Epithelial cell of prostate (primary cell): ENCODE measurements at places on chromosomes 1 and 21.

- DNase-seq: no peak
Measured at GRCh38 chr1:177983077-177983476, 13.2 kb upstream of the SEC16B start.

DNA sequence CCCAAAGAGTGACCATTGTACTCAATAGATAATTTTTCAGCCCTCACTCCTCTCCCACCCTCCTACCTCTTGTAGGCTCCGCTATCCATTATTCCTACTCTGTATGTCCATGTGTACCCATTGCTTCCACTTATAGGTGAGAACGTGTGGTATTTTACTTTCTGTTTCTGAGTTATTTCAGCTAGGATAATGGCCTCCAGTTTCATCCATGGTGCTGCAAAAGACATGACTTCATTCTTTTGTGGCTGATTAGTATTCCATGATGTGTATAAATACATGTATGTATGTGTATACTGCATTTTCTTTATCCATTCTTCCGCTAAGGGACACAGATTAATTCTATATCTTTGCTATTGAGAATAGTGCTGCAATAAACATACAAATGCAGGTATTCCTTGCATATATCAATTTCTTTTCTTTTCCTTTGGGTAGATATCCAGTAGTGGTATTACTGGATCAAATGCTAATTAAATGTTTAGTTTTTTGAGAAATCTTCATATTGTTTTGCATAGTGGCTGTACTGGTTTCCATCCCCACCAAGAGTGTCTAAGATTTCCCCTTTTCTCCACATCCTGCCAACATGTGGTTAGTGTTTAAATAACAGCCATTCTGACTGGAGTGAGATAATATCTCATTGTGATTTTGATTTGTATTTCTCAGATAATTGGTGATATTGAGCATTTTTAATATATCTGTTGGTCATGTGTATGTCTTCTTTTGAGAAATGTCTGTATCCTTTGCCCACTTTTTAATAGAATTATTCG, 4.9 kb downstream of the LY9 start:
- no peak for DNase-seq

DNA sequence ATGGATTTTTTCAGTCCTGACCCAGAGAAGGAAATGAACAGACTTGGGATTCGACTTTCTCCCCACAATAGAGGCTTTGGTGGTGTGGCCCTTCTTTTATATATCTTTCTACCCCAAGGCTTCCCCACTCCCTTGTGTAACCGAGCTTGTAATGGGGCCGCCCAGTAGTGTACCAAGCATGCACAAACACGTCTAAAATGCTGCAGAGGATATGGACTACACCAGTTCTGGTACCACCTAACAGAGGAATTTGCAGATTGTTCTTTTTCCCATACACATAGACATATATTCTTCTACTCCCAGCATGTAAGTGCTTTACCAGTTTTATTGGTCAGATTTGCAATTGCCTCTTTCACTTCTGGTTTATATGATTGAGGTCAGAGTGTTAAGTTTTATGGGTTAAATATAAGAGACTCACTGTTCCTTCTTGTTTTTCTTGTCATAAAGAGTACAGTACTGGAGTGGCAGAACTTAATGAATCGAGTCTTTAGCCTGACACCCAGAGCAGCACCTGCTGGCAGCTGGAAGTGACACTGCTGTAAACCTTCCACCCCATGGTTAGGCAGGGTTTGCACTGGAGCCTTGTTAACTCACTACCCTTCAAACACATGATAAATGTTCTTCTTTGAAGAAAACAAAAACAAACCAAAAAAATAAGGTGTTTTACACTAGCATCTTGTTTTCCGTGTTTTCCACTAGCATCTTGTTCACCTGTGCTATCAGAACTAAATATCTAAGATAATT, 198.6 kb downstream of the PTPRC start:
- DNase-seq: no peak

DNA sequence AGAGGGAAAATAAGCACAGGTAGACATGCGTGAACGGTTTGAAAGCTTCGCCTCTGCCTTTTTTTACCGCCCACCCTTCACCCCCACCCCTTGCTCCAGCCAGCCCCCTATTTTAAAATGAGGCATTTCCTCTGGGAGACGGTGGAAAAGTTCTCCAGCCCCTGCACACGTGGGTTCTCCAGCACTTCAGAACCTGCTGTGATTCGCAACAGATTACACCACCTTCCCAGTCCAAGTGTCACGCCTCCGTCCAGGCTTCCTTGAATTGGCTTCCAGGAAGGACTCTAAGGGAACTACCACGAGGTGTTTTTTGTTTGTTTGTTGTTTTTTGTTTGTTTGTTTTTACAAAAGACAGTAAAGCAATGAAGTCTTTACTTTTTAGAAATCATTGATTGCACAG, 2.6 kb downstream of the LRRC7 start:
- DNase-seq: no peak

DNA sequence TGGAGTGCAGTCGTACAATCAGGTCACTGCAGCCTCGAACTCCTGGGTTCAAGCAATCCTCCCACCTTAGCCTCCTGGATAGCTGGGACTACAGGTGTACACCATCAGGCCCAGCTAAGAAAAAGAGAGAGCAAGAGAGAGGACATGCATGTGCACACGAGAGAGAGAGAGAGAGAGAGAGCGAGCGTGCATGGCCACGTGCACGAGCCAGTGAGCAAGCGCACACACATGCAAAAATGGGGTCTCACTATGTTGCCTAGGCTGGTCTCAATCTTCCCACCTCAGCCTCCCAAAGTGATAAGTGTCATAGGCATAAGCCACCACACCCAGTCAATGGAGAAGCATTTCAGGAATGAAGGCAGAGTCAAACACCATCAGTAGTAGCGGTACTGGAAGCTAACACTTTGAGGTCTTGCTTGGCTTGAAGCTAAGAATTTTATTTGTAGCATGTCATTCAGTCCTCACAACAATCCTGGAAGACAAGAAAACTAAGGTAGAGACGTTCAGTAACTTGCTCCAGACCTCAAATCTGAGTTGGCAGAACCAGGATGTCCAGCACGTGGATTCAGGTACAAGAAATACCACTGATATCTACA, 14.5 kb downstream of the GNB1 start:
- DNase-seq: no peak

- no peak for DNase-seq
Measured at GRCh38 chr21:42160765-42161164, 58.2 kb upstream of the ABCG1 start.

DNA sequence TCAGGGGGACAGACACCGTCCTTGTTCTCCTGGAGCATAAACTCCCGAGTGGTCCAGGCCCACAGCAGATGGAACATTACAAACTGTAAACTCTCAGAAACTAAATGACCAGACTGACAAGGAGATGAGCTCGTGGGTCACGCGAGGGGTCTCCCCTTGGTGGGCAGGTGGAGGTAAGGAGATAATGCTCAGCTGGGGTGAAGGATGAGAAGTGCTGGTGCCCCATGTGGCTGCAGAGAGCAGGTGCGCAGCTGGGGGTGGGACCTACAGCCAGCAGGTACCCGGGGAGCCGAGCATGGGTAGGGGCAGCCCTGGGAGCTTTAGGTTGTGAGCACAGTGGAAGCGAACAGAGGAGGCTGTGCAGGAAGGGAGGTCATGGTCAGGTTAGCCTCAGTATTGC, 40.1 kb downstream of the AJAP1 start:
- no peak for DNase-seq

DNA sequence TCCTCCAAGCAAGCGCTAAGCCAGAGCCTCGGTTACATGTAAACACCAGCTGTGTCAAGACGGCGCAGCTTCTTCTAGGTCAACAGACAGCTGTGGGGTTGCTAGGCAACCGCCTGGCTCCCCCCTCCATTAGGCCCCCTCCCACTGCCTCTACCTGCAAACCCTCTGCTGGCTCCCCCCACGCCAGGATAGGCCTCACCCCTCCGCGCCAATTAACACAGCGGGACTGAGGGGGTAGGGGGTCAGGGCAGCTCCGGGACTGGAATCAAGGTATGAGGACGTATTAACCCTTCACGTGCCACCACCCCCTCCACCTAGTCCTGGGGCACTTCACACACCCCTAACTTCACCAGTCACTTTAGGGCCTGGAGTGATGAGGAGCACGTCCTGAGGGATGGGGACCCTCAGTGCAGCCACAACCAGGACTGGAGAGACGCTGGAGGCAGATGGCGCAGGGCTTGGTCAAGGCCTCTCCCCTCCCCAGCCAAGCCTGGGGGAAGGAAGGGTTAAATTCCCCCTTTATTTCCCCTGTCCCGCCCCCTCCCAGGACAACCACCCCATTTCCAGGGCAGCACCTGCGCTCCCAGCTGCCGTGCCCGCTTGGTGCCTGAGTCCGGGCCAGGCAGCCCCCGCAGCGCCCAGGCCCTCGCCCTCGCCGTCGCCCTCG, 37.4 kb upstream of the WASF2 start:
- DNase-seq: no peak

- no peak for DNase-seq
Measured at GRCh38 chr1:169260478-169261151, 107.0 kb downstream of the NME7 start.

DNA sequence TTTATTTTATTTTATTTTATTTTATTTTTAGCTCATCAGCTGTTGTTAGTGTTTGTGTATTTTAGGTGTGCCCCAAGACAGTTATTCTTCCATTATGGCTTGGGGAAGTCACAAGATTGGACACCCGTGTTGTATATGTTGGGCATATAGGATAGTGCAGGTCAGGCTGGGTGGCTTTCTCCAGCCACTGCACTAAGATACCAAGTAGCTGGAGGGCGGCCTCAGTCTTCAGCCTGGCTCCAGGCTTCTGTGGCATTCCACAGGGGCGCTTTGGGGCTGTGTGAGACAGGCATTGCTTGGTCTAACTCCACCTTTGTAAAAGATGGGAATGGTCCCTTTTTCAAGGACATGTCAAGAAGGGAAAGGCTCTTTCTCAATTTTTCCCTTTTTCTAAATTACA, 16.5 kb downstream of the RRP1B start:
- no peak for DNase-seq
